T-helper 17 cell (primary cell): ENCODE measurements at places on chromosomes 7 and 10.

GRCh38 chr7:100546129-100546925 lies 7.3 kb downstream of the AGFG2 start:
- DNase-seq: no peak

GRCh38 chr10:132541601-132542011 lies 4.0 kb downstream of the INPP5A start:
- no peak for DNase-seq

GRCh38 chr10:36880898-36881297 lies 244.5 kb upstream of the ANKRD30A start:
- no peak for DNase-seq

DNA sequence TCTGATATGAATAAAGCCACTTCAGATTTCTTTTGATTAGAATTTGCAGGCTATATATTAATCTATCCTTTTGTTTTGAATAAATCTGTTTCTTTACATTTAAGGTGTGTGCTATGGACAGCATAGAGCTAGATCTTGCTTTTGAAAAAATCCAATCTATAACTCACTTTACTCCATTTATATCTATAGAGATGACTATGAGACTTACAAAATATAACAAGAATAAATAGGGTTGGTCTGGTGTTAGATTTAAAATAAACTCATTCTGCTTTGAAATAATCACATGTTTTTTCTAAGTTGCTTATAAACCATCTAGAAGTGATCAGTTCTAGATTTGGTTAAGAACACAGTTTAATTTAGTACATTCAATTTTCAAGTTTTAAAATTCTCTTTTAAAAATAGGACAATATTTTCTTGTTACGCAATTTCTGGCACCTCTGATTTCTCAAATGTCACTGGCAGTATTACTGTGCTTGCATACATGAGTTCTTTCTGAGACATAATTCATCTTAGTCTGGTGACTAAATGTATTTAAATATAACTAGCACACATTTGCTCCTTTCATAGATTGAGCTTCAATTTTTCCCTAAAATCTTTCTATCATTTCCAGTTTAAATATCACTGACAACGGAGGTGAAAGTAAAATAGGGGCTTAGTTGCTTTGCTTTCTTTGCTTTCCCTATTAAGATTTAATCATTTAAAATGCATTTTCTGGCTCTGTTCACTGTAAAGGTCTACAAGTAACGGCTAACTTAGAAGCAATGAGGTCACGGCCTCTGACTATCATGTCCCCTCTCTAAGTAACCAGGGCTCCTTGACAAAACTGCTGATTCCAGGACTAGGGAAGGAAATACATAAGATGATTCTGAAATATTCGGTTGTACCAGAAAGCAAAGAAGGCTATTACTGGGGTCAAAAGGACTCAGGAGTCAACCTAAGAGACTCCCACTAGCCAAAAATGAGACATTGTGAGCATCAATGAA lies 89.3 kb downstream of the ICA1 start:
- DNase-seq: no peak

DNA sequence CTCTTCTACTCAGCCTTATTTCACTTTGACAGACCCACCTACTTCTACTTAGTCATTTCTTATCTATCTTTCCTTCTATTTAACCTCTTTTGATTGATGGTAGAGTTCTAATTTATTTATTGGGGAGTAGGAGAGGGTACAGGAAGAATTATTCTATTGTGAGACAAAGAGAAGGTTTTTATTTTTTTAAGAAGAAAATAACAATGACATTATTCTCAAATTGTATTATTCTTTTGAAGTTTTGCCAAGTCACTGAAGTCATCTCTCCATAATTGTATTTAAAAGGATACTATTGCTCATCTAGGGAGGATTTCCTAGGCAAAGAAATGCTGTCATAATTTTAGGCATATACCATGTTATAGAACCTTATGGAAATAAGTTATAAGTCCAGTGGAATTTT lies 52.7 kb downstream of the ITGB8 start:
- DNase-seq: no peak

DNA sequence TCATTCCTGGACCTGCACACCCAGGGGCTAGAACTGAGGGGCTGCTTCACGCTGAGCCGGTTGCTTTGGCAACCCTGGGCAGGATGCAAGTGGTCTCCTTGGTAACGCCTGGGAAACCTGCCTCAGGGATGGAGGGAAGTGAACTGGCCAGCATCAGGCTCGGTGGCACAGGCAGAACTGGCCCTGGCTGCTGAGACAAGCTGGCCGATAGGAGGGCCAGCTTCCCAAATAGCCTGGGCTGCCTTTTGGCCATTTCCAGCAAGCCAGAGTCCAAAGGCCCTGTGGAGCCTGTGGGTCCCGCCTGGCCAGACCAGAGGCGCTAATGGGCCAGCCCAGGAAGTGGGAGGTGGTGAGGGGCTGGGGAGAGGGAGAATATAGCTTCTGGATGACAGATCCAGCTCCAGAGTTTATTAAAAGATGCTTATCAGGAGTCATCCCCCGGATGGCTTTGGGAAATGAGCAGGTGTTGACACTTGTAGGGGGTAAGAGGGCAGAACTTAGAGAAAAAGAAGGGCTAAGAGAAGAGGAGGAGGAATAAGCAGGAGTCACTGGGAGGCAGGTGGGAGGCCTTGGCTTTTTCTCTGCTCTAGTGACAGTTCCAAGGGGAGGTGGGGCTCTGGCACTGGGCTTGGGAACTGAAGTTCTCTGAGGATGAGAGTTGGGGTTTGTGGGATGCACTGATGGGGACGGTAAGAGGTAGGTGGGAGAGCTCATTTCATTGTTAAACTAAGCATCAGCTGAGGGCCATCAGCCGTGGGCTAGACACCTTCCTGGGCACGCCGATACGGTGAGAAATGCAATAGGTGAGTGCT lies 9.6 kb downstream of the NEURL1 start:
- no peak for DNase-seq

DNA sequence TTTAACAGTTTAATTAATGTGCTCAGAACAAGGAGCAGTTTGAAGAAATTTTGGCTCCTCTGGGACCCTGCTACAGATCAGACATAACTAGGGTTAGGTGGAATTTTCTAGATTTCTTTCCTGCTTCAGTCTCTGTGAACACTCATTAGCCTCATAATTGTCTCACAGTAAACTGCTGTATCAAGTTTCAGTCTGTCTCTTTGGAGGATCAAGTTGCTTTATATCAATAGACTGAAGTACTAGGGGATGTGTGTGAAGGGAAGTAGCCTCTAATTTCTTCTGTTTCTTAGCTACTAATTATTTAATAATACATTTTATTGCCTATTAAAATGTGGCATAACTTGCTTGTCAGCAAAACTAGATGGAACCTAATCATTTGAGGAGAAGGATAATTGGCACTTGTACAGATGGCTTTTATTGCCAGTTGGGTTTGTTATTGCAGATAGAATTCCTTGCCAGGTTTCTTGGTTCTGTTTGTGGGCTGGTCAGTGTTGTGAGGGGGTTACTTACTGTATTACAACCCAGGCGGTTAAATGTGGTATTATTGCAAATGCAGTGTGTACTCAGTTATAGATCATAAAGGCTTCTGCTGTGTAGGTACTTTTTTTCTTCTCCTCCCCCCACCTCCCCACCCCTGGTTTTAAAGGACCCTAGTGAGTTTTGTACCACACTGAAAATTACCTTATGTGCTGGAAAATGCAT lies 758.0 kb downstream of the AUTS2 start:
- no peak for DNase-seq

DNA sequence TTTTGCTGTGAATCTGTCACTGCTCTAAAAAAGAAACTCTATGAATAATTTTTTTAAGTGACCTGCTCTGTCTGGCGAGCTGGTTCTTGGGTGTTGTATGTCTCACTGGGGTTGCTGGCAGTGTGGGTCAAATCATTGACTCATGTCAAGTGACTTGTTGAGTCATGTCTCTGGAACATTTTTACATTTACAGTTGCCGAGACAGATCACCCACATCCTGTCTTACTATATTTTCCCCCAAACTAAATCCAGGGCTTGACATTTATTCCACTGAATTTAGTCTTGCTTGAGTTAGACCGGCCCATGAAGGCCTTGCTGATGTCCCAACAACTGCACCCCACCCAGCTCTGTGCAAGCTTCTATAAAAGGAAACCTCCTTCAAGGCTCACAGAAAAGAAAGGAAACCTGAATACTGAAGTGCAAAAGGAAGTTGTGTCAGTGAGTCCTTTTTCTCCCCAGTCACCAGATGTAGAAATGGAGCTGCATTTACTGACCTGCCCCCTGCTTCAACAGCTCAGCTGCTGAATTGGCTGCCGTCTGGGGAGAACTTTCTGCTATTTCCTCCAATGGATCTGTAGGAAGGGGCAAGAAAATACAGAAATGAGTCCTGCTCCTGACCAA lies 290.3 kb downstream of the TNS3 start:
- DNase-seq: no peak

DNA sequence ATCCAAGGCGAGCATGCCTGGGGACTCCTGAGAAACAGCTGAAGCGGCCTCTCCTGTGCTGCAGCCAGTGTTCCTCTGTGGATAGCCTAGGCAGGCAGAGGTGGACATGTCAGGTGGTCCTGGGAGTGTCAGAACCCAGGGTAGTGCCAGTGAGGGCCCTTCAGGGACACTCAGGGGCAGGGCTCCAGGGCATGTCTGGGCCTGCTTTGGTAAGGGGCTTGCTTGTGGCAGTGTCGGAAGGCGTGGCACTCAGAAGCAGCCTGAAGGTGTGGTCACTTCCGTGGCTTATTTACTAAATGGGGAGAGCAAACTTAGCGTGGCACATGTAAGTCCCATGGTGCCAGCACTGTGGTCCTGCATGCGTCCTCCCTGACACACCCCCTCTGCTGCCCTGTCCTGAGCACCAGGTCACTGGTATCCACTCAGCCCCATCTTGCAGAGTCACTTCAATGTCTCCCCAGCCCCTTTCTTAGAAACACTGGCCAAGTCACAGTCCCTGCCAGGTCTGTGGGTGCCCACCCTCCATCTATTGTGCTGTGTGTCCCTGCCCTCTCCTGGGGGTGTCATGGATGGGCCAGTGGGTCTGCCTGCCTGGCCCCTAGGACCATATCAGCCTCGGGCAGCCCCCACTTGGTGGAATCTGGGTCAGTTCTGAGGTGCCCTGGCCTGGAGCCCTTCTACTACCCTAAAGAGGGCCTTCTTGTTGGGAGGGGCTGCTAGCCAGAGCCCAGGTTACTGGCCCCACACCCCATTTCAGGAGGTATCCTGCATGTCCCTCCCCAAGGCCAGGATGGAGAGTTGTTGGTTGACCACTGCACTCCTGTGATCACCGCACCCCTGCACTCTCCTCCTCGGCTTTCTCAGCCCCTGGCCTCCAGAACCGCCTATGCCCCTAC lies 6.4 kb downstream of the ZMIZ2 start:
- DNase-seq: no peak

DNA sequence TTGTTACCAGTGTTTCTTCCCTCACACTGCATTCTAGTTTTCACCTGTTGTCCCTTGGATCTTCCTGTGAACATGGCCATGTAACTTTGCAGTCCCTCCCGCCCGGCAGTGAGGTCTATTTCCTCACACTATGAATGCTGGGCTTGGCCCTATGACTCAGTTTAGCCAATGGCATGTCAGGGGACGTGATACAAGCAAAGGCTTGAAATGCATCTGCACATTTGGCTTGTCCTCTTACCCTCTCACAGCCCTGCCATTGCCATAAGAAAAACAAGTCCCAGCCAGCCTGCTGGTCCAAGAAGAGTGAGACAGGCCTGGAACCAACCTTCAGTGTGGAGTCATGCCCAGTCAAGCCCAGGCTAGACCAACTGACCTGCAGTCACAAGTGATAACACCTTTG lies 17.1 kb upstream of the EZH2 start:
- DNase-seq: no peak

DNA sequence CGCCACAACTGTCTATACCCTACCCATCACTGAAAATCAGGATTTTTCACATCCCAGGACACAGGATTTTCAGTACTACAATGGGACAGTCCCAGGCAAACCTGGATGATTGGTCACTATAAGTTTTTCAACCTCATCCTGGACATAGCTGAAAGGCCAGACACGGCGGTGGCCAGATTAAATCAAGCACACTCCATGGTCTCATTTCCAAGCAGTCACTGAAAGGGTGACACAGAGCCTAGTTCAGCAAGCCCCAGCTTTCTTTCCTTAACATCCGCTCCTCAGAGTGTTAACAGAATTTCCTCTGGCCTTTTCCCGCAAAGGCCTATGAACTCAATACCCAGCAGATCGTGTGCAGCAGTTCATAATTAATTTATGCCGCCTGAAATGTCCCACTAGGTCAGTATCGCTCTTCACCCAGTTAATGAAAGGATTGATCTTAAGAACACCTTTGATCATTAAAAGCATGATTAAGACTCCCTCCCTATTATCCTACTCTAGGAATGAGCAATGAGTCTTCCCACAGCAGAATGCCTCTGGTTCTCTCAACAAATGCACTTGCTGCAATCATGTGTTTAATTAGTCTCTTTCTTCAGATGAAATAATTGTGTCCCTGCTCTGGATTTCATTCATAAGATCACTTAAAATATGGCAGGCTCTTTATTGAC lies 104.0 kb upstream of the NANOS1 start:
- no peak for DNase-seq

DNA sequence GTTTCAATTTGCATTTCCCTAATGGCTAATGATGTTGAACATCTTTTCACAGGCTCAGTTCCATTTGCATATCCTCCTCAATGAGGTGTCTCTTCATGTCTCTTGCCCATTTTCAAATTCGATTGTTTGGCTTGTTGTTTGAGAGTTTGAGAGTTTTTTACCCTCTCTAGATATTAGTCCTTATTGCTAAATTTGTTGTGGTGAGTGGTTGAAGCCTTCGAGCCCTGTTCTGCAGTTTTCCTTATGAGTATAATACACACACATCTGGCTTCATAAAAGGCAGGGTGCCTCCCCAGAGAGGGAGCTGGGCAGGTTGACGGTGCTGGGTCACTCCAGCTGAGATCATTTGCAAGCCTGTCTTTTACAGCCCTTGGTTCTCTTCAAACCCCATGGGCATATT lies 65.1 kb downstream of the RGS10 start:
- no peak for DNase-seq

DNA sequence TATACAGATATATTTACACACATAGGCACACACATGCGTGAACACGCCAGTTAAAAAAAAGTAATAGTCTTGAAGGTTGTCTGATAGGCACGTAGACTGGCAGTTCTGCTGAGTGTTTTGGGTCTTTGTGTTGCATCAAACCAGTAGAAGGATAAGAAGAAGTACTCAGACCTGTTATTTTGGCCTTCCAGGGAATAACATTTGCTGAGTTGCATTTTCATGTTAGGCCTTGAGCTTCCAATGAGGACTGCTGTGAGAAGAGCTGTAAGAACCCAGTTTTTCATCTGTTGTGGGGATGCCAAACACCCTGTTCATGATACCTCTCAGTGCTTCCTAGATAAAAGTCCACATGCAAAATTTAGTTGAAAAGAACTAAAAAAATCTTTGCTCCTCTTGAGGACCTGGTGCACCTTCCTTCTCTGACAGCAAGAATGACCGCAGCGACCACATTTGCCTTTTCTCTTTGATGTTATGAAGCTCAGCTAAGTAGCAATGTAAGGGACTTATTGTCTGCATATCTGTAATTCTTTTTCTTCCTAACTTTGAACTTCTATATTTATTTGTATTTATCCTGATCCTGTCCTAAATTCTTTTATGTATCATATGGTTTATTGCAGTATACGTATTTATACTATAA lies 27.2 kb downstream of the HIPK2 start:
- no peak for DNase-seq

DNA sequence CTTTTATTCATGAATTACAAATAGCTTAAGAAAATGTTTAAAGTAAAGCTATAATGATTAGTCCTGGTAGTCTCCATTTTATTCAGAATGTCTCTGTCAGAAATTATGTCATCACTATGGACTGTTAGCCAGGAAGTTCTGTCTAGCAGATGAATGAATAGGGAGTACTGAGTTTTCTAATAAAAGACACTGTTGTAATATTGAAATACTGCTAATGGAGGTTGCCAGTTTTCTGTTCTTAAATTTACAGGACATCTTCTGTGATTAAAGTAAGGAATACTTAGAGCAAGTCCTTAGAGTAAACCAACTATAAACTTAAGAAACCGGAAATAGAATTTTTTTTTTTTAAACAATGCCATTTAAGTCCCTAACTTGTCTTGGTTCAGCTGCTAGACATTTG lies 309.8 kb downstream of the ADK start:
- DNase-seq: no peak
